Trophoblast cell (in vitro differentiated cells and primary cell): ENCODE measurements at places on chromosomes 1 and 21.

GRCh38 chr1:152917794-152918193 is 9.4 kb downstream of the IVL start:
- DNase-seq: peak; percentile 42

GRCh38 chr1:15943328-15943991 is 32.4 kb downstream of the ZBTB17 start:
- no peak for DNase-seq

DNA sequence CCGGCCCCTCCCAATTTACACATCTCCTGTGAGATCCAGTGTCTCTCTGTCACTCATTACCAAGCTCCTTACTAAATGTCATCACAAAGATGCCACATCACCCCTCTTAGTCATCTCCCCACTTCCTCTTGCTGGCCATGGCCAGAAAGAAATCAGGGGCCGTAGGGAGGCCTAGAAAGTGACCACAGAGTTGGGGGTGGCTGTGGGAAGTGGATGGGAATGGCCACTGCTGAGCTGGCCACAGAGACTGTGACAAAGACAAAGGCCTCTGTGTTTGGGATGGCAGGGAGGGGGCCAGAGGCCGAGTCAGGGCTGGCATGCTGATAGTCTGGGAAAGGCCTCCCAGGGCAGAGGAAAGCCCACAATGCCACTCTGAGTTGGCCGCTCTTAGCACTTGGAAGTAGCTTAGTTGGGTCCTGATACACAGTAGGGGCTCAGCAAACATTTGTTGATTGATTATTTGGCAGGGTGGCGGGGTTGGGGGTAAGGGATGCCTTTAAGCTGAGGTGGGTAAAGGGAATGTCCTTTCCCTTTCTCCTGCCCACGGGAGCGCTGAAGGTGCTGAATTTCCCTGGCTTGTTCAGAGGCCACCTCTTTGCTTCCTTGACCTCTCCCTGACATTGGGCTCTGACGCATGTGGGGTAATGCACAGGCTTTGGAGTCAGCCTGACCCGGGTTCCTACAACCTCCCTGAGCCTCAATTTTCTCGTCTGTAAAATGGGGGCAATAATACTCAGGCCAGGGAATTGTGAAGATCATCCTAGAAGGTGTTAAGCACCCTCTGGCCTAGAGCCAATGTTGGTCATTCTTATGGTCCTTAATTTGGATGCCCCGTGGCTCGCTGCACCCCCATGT is 13.2 kb downstream of the NAV1 start:
- peak; percentile 41 for DNase-seq

DNA sequence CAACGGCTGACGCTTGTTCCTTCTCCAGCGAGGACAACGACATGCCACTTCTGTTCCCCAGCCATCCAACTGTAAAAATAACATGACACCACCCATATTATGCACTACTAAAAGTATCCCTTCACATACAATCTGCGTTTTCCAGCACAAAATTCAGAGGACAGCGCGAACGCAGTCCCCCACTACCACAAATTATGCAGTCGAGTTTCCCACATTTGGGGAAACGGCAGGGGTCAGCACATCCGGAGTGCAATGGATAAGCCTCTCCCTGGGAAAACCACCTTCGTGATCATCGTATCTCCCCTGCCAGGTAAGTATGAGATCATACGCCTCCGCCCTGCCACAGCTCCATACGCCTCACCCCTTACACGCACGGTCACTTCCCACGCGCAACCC is 120.9 kb downstream of the PPIAL4G start:
- no peak for DNase-seq

DNA sequence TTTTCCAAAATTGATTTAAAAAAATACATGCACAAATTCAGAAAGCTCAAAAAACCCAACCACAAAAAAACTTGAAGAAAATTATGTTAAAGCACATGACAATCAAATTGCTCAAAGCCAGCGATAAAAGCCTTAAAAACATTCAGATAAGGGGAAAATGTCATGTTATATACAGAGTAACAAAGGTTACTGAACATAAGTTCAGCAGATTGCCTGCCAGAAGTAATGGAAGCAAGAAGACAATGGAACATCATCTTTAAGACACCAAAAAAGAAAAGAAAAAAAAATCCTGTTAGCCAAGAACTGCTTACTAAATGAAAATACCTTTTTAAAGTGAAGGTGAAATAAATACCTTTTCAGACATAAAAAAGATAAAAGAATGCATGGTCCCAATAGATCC is 147.2 kb upstream of the SGIP1 start:
- no peak for DNase-seq

GRCh38 chr1:178243119-178243518 is 149.2 kb downstream of the RASAL2 start:
- DNase-seq: no peak

DNA sequence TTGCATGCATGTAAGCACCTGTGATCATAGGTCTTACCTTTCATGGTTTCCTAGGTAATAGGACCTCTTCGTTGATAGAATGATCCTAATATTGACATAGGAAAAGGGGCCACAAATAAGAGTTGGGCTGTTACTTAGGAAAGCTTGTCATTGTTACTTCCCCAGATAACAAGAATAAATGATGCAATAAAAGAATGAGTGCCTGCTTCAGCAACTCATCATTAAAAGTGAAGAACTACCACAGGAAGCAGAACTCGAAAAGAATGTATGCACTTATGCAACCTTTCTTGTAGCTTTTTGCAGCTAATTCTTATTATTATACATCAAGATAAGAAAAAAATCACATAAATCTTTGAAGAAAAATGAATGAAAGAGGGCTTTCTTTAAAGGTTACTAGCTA is 548.6 kb downstream of the LTN1 start:
- no peak for DNase-seq

- no peak for DNase-seq
These were observed 53.0 kb downstream of the GPR161 start for GRCh38 chr1:168083456-168084325.

DNA sequence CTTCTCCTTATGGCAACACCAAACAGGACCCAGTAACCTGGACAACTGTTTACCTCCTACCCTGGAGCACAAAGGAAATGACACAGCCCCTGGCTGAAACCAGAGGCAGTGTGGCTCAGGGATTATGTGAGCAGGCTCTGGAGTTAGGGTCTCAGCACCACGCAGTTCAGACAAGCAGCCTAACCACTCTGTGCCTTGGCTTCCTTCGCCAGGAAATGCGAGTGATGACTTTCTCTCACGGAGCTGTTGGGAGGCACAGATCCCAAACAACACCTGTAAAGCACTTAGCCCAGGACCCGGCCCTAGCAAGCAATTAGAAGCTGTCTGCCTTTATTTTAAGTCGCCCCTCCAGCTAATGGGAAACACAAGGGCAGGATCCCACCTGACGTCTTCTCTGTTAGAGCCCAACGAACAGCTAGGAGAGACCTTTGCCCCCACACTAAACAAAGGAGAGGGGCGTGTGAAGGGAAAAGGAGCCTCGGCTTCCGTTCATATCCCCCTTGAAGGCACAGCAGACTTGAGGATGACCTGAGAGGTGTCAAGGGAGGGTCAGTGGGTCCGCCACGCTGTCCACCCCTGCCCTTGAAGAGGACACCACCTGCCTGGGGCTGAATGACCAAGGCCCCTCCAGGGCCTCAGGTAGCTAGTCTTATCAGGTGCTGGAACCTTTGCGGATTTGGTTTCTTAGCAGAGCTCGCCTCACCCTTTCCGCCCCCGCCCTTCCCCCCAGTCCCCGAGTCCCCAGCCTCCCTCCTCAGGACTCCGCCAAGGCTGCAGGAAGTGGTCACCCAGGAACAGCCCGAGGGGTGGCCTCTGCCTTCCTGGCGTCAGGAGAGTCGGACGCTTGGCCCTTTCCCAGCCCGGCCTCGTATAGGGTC is 860 bp downstream of the TMEM63A start:
- DNase-seq: no peak

DNA sequence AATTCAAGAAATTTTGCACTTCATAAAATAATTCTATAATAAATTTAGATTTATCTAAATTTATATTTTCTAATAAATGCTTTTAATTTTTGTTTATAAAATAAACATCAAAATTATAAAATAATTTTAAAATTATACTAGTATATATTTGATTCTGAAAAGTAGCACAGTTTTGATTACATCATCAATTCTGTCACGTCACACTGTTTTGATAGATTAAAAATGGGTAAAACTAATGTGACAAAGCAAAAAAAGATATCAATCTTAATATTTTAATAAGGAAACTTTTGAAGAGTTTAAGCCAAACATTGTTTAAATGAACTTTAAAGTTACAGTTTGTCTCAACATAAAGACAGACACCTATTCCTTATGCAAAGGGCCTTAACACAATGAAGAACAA is 1001.8 kb downstream of the KCNT2 start:
- DNase-seq: no peak

DNA sequence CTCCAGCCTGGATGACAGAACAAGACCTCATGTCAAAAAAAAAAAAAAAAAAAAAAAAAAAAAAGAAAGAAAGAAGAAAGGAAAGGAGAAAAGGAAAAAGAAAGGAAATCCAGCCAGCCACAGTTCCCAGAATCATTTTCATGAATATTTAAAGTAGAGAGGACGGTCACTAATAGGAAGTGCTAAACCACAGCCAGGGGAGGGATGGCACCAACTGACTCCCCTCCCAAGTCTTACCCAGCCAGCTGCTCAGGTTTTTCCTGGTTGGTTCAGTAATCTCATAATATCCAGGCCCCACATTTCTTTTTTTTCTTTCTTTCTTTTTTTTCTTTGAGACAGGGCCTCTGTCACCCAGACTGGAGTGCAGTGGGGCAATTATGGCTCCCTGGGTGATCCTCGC is 63.9 kb upstream of the AK4 start:
- no peak for DNase-seq

DNA sequence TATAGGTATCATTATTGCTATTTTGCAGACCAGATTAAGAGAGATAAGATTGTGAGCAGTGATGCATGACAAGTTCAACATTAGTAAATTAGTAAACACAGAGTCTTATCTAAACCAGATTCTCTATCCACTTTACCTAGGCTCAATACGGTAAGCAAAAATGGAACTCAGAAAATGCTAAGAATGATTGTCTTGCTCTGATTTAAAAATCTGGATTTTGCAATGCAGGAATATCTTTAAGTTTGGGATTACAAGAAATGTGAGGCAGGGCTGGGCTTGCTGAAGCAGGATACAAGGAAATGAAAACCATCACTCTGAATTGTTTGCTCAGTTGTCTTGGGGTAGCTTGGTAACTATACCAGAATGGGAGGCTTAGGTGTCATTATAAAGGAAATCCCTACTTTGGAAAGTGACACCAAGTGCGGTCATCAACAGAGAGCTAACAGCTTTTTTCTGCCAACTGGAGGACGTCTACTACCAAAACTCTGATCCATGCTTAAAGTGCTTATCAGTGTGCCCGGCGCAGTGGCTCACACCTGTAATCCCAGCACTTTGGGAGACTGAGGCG is 332.7 kb upstream of the RUNX1 start:
- peak; percentile 28 for DNase-seq

DNA sequence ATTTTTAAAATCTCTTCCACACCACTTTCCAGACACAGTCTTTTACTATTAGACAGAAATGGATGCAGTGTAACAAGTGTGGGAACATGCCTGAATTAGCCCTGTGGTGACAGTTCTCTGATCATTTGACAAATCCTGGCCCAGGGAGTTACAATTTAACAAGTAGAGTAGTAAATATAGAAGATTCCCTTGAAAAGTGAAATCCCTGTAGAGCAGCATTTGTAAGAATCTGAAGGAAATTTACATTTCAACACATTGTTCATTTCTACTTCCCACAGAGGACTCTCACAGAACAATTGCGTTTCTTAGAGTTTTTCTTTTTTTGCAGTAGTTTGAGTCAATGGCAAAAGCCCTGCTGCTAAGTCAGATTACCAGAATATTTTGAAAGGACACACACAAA is 458.3 kb upstream of the BRINP3 start:
- no peak for DNase-seq

DNA sequence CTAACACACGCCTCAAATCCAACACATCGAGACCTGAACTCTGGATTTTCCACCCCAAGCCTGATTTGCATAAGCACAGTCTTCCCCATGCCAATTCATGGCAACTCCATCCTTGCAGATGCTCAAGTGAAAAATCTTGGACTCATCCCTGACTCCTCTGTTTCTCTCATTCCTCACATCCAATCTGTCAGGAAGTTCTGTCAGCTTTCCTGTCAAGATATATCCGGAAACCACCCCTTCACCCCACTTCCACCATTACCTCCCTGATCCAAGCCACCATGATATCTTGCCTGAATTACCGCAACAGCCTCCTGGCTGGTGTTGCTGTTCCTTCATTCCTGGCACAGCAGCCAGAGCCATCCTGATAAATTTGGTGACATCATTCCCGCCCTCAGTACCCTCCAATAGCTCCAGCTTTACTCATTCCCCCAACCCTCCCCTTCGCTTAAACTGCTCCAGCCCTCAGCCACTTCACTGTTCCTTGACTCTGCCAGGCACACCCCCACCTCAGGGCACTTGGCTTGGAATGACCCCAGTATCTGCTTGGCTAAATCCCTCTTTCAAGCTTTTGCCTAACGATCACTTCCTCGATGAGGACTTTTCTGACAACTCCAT is 17.4 kb downstream of the TCEA3 start:
- DNase-seq: no peak

GRCh38 chr1:19749685-19750084 is 50.0 kb downstream of the TMCO4 start:
- DNase-seq: no peak

GRCh38 chr1:211643324-211644212 is 31.9 kb downstream of the NEK2 start:
- DNase-seq: no peak

GRCh38 chr1:226608699-226609505 is 60.3 kb downstream of the STUM start:
- peak; percentile 62 for DNase-seq

GRCh38 chr1:45359882-45360513 is 19.8 kb upstream of the MUTYH start:
- DNase-seq: peak; percentile 35

GRCh38 chr1:83619170-83619896 is 379.6 kb downstream of the TTLL7 start:
- DNase-seq: no peak

- DNase-seq: peak; percentile 32
These were observed 280.5 kb upstream of the SGIP1 start for GRCh38 chr1:66253330-66253921.

DNA sequence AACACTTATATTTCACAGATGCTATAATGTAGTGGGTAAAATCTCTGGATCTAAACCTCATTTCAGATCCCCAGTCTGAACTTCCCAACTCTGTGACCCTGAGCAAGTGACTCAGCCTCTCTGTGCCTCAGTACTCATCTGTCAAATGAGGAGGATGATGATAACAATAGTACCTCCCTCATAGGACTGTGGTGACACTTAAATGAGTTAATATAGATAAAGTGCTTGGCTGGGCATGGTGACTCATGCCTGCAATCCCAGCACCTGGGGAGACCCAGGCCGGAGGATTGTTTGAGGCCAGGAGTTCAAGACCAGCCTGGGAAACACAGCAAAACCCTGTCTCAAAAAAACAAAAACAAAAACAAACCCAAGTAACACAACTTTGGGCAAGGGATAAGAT is 4.7 kb upstream of the ECE1 start:
- peak; percentile 21 for DNase-seq

DNA sequence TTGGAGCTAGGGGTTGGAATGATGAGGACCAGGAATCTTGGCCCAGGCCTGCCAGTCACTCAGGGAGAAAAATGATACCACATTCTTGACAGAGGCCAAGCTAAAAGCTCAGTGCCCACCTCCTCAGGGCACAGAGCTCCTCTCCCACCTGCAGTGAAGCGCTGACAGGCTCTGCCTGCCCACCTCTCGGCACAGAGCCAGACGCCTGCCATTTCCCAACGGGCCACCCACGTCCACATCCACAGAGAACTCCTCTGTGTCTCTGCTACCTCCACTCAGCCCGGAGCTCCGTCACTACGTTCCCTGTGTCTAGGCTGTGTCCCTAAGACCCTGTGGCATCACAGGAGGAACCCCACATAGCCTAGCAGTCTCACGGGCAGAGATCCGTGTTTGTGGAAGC is 60.8 kb downstream of the MRPL37 start:
- no peak for DNase-seq

GRCh38 chr1:19907456-19907855 is 16.0 kb downstream of the PLA2G2E start:
- DNase-seq: no peak
